ENCODE measurements at places on chromosomes 4 and X.

GRCh38 chr4:144703494-144703893 lies 57.5 kb downstream of the HHIP start:
- no peak for DNase-seq

DNA sequence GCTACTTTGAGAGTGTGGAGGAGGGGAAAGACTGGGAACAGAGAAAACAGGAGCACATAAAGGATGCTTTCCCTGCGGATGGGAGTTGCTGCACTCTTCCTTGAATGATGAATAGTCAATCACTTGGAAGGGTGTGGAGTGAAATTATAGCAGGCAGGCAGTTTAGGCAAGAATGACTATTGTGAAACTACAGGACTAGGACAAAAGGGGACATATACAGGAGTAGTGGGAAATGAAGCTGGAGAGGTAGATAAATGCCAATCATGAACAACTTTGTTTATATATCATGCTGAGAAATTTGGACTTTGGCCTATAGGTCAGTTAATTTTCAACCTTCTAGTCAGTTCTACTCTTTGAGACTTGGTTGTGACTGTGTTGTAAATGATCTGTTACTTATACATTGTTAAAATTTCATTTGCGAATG lies 76.9 kb downstream of the PAQR3 start:
- DNase-seq, result no peak

DNA sequence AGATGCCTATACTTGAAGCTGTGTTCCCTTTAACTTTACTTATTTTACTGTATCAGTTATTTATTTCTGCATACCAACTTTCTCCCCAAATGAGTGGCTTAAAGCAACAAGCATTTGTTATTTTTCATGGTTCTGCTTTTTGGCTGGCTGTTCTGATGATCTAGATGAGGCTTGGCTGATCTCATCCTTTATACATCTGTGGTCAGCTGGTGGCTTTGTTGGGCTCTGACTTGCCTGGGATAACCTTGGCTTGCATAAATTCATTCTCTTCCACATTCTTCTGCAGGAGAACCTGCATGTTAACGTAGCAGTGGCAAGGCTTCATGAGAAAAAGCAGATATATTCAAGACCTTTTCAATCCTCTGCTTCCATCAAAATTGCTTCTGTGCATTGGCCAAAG lies 1317.6 kb downstream of the ADGRL3 start:
- no peak for DNase-seq

GRCh38 chr4:152935143-152935542 lies 980 bp upstream of the FHDC1 start:
- no peak for DNase-seq

GRCh38 chr4:186134257-186134656 lies 29.8 kb downstream of the FAM149A start:
- no peak for DNase-seq

- DNase-seq, result no peak
Measured at GRCh38 chr4:142440093-142440492, 406.0 kb downstream of the INPP4B start.

- DNase-seq, result no peak
Measured at GRCh38 chr4:16125571-16126445, 42.0 kb upstream of the PROM1 start.

DNA sequence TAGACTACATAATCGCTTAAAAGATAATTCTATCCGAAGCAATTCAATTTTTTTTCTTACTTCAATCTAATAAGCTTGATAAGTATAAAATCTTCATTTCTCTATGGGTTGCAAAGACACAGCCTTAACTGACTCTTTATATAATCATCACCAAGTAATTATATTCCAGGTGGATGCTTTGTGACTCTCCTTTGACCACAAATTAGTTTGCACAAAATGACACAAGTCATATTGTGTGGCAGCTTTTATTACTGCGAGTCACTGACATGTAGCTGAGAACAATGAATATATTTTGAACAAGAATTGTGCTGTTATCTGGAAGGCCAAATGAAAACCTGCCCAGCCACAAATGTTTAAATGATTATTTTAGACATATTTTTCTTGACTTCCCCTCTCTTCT lies 1727.8 kb downstream of the ARAP2 start:
- no peak for DNase-seq

GRCh38 chr4:54842656-54843055 lies 184.9 kb downstream of the KIT start:
- no peak for DNase-seq

- DNase-seq, result no peak
Measured at GRCh38 chr4:160091631-160092030, 988.8 kb downstream of the RAPGEF2 start.

DNA sequence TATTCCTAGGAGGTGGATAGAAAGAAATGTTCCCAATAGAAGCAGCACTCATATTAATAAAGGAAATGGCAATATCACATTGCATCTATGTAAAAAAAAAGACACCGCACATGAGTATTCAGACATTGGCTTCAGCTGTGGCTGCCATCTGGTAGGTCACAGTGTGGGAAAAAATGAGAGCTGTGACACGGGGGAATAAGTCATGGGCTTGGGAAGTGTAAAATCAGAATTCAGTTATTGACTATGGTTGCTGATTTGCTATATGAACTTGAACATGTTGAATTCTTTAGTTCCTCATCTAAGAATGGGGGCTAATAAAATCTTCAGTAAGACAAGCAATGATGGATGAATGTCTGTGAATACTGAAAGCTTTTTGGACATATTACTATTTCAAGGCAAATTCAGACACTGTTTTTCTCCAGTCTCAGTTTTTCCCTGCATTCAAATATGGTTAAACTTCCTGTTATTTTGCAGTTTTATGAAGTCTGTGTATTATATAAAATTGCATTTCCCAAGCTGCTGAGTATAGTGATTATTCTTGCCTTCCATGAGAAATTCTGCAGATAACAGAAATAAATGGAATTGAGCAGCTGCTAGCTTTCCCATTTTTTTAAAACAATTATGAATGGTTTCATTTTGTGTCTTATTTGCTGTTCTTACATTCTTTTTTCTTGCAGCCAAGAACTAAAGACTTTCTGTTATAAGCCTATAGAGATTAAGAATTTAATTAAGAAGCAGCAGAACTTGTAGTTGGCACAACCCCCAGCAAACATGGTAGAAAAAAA lies 221.0 kb downstream of the ANKRD50 start:
- DNase-seq, result no peak

All from activated CD4-positive, alpha-beta T cell treated with anti-CD3 and anti-CD28 coated beads, Interleukin-2, amount 50 U/mL, for 24 hours (primary cell).